ENCODE measurements at places on chromosomes 12 and 14.

- DNase-seq, result no peak
Observed at GRCh38 chr12:31306866-31307265, 19.1 kb downstream of the SINHCAF start.

- DNase-seq, result no peak
Observed at GRCh38 chr14:89639687-89640086, 222.7 kb upstream of the FOXN3 start.

- no peak for DNase-seq
Observed at GRCh38 chr12:128402486-128403243, 135.7 kb downstream of the TMEM132C start.

GRCh38 chr12:126684703-126685102, 1582.3 kb upstream of the TMEM132C start:
- DNase-seq, result no peak

DNA sequence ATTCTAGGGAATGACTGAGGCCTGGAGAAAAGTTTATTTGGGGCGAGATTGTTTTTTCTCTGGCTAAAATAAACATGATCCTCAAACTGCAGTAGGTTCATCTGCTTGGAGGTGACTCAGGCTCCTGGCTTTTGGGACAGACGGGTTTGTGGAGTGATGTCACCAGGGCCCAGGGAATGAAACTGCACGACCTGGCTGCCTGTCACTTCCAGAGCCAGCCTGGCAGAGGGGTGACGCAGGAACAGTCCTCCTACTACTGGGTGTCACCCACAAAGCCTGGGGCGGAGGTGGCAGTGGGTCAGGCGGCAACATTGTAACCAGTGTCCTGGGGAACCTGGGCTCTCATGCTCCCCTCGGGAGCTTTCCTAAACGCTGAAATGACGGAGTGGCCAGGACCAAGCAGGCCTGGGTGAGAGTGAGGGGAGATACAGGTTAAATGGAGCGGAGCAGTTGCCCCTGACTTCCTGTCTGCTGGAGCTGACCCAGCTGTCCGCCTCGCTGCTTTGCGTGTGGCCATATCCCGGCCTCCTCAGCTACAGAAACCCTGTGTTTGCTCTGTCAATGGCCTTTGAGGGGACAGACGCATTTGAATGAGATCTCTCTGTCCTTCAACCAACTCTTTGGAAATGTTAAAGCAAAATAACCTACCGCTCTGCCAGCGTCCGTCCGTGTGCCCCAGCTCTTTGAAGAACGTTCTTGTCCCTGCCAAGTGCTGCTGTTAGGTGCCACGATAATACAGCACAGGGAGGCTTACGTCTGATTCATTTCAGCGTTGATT, 6.5 kb downstream of the HIP1R start:
- no peak for DNase-seq

- DNase-seq, result no peak
Observed at GRCh38 chr12:75289753-75290152, 40.4 kb downstream of the CAPS2 start.

DNA sequence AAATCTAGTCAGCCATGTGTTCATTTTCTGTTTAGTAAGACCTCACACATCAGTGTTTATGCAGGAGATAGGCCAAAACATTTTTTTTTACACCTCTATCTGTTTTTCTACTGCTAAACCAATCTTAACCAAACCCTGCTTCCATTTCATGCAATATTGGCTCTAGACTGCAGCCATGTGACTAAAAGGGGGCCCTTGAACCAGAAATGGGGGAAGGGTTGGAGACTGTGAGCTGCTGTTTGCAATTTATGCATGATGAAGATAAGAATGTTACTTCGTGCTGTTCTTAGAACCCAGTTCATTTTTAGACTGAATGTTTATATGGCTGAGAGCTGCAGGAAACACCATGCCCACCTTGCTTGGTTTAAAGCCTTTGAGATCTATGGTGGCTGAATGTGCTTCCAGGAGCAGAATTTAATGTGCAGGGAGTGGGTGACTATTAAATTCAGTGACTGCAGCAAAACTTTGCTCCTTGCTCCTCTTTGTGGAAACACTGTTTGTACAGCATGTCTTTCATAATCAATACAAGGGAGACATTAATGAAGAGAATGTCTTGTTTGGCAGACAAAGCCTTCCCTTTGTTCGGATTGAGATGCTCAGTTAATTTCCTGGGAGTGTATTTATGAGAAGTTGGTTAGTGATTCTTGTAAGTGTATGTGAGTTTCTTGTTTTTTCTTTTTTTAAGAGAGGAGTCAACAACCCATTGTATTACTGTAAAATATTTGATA, 53.6 kb downstream of the CHST11 start:
- no peak for DNase-seq

- DNase-seq, result no peak
Observed at GRCh38 chr12:42564996-42565395, 24.6 kb downstream of the PRICKLE1 start.

GRCh38 chr14:57029620-57030253, 219.5 kb upstream of the OTX2 start:
- no peak for DNase-seq

DNA sequence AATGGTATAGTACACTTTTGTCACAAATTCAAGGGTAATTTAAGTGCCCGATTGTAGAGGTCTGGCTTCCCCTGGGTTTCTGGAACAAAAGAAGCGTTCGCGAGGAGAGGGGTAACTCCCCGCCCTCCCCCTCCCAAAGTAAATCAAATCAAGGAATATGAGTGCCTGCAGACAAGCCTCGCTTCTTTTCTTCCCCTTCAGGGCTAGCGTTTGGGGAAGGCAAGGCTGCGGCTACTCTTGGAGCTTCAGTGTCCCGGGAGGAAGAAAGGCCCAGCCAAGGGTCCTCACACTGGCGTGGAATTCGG, 456 bp upstream of the TMPO start:
- no peak for DNase-seq

GRCh38 chr14:63745858-63746425, 18.1 kb upstream of the SGPP1 start:
- no peak for DNase-seq

- DNase-seq, result no peak
Observed at GRCh38 chr12:80374615-80375014, 69.4 kb upstream of the PTPRQ start.

DNA sequence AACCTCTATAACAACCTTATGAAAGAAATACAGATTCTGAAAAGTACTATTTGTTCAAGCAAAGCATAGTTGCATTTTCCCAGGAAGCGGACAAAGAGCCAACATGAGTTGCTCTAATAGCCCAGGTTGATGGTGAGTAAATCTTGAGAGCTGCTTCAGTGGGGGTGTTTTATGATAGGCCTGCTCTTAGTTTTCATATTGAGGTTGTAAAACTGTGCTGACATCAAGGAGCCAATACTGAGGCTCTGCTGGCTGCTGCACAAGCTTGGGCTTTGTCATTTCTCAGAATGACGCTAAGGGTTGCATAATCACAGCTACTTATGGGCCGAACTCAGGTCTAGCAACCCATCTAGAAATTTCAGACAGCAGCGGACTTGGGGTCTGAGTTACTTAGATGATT, 11.5 kb downstream of the TBC1D30 start:
- DNase-seq, result no peak

DNA sequence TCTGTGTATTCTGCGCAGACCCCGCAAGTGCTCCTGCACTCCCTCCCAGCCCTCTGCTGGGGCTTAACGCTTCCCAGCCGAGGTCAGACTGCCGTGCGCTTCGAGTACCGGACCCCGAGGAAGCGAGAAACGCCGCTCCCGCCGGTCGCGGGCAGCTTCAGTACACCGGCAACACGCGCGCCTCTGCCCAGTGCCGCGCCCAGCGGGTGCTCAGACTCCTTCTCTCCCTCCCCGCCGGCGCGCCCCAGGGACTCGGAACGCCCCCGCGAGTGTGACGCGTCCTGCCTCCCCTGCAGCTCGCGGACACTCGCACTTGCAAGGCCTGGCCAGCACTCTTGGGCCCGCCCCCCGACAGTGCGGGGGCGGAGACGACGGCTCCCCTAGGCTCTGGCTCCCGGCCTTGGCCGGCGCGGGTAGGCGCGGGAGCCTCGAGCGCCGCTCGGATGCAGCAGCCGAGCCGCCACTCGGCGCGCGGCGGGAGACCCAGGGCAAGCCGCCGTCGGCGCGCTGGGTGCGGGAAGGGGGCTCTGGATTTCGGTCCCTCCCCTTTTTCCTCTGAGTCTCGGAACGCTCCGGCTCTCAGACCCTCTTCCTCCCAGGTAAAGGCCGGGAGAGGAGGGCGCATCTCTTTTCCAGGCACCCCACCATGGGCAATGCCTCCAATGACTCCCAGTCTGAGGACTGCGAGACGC, at the start of gene PTGER2:
Gene PTGER2, plus strand, starts transcription at position 410 of the 692 bp plus-strand sequence. Its CDS starts 237 bp downstream, at position 647.
- peak; percentile 55 for DNase-seq

- DNase-seq, result no peak
Observed at GRCh38 chr12:120500581-120500980, 4.7 kb downstream of the DYNLL1 start.

DNA sequence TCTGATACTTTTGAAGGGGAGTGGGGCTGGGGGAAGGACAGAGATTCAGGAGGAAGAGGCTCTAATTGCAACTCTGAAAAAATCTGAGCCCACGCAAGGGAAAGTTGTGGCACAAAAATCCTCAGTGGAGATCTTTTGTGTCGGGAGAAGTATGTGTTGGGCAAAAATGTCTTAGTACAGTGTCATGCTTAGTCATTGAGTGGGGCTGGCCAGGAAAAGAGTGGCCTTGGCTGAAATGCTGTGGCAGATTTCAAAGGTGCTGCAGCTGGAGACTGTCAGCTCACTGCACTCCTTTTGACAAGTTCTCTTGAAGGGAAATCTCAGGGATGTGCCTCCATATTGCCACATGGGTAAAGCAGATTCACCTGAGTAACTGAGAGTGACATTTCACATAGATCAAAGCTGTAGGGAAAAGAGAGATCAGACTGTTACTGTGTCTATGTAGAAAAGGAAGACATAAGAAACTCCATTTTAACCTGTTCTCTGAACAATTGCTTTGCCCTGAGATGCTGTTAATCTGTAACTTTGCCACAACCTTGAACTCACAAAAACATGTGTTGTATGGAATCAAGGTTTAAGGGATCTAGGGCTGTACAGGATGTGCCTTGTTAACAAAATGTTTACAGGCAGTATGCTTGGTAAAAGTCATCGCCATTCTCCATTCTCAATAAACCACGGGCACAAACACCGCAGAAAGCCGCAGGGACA, 36.0 kb upstream of the GLIPR1 start:
- DNase-seq, result no peak

DNA sequence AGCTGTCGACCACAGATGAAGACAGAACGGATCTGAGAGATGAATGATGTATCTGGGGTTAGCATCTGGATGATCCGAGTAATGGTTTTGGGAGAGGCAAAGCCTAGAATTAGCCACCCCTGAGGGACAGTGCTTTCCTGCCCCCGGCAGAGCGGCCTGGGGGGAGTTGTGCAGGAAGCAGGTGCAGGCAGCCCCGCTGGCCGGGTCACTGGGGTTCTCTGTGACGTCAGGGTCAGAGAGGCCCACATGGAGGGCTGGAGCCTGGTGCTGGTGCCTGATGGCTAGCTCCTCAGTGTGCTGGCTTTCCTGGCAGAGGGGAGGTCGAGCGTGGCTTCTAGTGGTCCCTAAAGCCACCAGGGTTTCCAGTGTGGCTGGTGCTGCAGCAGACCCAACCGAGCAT, 70.3 kb downstream of the ADGRD1 start:
- DNase-seq, result no peak

- no peak for DNase-seq
Observed at GRCh38 chr12:15634010-15634683, 155.0 kb downstream of the EPS8 start.

GRCh38 chr12:105806400-105806770, 332.4 kb downstream of the NUAK1 start:
- DNase-seq, result no peak

GRCh38 chr12:51923506-51924365, 16.4 kb downstream of the ACVRL1 start:
- DNase-seq, result peak; percentile 58

DNA sequence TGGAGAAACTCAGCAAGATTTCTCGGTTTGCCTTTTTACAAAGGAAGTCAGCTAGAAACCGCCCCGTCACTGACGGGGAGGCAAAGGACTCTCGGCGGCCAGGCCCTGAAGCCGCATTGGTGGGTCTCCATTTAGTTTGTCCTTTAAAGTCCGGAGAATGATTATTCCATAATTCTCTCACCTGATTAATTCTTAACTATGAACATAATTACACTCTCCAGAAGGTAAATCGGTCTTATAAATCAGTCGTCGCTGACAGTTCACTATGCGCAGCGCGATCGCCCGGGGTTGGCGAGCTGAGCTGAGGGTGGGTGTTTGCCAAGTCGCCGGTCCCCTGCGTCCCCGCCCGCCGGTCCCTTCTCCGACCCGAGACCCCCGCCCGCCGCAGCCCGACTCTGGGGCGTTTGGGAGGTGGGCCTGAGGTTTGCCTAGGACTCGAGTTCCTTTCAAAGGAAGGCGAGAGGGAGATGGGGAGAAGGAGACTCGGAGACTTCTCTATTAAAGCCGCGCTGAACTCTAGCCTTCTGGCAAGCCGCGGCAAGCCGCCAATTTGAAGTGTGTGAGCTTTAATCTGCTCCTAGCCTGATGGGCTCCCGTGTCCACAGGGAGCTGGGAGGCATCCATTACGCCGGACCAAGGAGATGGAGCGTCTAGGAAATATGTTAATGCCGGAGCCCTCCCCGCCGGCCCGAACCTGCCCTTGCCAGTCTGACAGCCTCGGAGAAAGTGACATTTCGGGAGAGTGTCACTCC, 392.9 kb downstream of the NOVA1 start:
- no peak for DNase-seq

DNA sequence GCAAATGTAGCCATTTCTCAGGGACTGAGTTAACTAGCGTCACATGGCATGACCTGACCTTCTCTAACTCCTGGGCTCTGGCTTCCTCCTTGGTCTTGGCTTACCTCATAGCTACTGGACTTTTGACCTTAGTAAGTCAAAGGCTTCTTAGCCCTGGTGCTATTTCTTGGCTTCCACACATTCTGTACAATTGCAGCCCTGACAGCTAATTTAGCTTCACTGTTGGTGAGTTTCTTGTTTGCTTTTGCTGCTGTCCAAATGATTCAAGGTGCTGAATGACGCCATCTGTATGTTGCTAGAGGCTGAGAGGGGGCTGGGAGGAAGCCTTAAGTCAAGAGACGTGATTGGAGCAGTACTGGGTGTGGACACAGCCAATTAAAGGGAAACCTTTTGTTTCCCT, 202.7 kb downstream of the PRKD1 start:
- no peak for DNase-seq

GRCh38 chr12:111557271-111558106, 41.6 kb downstream of the ATXN2 start:
- DNase-seq, result no peak

- DNase-seq, result no peak
Observed at GRCh38 chr12:5487948-5488625, 56.2 kb downstream of the NTF3 start.

DNA sequence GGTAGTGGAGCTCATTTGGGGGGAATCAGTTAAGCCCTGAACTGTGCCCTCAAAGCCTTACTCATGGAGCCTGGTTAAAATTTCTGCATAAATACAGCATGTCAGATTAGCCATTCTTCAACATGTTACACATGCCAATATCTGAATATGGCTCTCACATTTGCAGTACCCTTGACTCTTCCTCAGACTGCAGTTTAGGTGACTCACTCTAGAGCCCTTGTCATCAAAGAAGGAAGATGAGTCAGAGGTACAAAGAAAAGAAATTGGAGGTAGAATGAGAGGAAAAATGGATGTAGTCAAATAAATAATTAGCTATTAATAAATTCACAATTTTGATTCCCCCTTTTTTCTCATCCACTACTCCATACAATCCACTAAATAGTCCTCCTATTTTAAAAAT, 23.6 kb upstream of the OR4K2 start:
- no peak for DNase-seq
